ENCODE measurements at places on chromosomes 6 and 20. TPM values are rescaled to one million over a fixed set of nuclear protein-coding genes. Genes with fewer than 3 reads are reported as not detected.

The NKX2-4 gene
- total RNA-seq, result not detected

The MYLK2 gene
- total RNA-seq, result not detected

The CD109 gene
- 7.3 TPM for total RNA-seq

The CLPSL2 gene
- total RNA-seq, result not detected

The GLP1R gene
- total RNA-seq, result 0.52 TPM

The LRRC73 gene
- total RNA-seq, result not detected

The XKR7 gene
- total RNA-seq, result 0.37 TPM

The HLA-DRB5 gene
- total RNA-seq, result 9.7 TPM

The GINS1 gene
- total RNA-seq, result 6.5 TPM

The PPP1R10 gene
- 34.5 TPM for total RNA-seq

The TOX2 gene
- 0.87 TPM for total RNA-seq

The FOXS1 gene
- 0.64 TPM for total RNA-seq

The ARMC12 gene
- 1.4 TPM for total RNA-seq

The RNF144B gene
- total RNA-seq, result 2.2 TPM

The IYD gene
- total RNA-seq, result 10.0 TPM

- peak overlapping the region; percentile 51 for H3K27ac ChIP-seq
- peak; percentile 86 for DNase-seq
- H3K36me3 ChIP-seq, result no peaks in the 10 kb centered on the region
- H3K4me1 ChIP-seq, result peaks cover 14% of the 10 kb centered on the region
- no peaks in the 10 kb centered on the region for H3K27me3 ChIP-seq
Measured at GRCh38 chr20:50460608-50461267, 49.4 kb upstream of the PTPN1 start.

DNA sequence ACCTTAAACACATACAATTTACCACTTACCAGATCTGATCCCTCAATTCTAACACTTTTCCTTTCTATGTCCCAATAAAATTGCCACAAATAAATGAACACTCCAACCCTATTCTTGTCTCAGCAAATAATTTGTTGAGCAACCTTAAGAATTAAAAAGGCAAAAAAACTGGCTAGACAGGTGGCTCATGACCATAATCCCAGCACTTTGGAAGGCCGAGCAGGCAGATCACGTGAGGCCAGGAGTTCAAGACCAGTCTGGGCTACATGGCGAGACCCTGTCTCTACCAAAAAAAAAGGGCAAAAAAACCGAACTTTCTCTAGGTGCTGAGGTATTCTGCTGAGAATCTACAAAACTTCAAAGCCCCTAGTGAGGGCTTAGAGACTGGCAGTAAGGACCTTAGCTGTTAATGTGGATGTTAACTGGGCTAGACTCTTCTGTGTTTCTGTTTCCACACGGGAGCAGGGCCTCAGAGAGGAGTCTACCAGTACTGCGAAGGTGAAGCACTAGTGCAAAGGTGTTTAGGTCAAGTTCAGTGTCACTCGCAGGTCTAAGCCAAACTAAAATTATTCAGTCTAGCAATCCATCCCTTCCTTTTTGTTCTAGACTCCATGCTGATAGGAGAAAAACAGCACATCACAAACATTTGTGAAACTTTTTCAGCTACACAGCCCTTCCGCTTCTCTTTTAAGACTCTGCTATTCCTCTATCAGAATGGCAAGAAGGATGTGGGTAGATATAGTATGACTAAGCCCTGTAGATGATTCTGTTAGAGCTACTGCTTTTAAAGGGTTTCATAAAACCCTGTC lies 2.6 kb downstream of the FASTKD5 start:
- H3K4me3 ChIP-seq, result no peak overlapping the region
- H3K27ac ChIP-seq, result no peak overlapping the region
- peaks cover 22% of the 10 kb centered on the region for H3K4me1 ChIP-seq
- DNase-seq, result no peak
- H3K36me3 ChIP-seq, result no peaks in the 10 kb centered on the region

DNA sequence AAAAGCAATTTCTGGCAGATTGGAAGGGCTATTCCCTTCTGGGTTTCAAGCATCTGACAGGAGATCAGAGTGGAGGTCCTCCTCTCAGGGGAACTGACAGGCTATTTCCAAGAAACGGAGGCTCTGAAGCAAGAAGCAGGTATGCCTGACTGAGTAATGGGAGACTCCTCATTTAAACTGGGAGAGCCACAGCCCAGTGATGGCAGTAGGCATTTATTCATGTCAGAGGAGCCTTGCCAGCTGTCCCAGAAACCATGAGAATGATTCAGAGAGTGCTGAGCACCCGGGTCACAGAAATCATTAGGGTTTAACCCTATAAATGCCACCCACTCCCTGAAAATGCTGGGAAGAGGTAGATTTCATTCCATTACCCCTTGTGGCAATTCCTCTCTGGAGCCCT lies 247.5 kb upstream of the RNF217 start:
- no peak overlapping the region for H3K27ac ChIP-seq
- no peak for DNase-seq
- no peaks in the 10 kb centered on the region for H3K4me1 ChIP-seq

GRCh38 chr6:26594730-26595632 lies 1.8 kb upstream of the ABT1 start:
- H3K36me3 ChIP-seq, result no peaks in the 10 kb centered on the region
- peak overlapping the region; percentile 22 for H3K4me3 ChIP-seq
- H3K4me1 ChIP-seq, result peaks cover 6% of the 10 kb centered on the region
- H3K27ac ChIP-seq, result peak overlapping the region; percentile 22

- peaks cover 16% of the 10 kb centered on the region for H3K4me1 ChIP-seq
- H3K27me3 ChIP-seq, result no peaks in the 10 kb centered on the region
- no peaks in the 10 kb centered on the region for H3K36me3 ChIP-seq
Measured at GRCh38 chr6:107657755-107658461, 166.2 kb downstream of the SCML4 start.

GRCh38 chr6:146902846-146903245 lies 301.4 kb upstream of the STXBP5 start:
- H3K27me3 ChIP-seq, result no peaks in the 10 kb centered on the region
- no peak overlapping the region for H3K4me3 ChIP-seq
- DNase-seq, result no peak
- no peaks in the 10 kb centered on the region for H3K36me3 ChIP-seq

DNA sequence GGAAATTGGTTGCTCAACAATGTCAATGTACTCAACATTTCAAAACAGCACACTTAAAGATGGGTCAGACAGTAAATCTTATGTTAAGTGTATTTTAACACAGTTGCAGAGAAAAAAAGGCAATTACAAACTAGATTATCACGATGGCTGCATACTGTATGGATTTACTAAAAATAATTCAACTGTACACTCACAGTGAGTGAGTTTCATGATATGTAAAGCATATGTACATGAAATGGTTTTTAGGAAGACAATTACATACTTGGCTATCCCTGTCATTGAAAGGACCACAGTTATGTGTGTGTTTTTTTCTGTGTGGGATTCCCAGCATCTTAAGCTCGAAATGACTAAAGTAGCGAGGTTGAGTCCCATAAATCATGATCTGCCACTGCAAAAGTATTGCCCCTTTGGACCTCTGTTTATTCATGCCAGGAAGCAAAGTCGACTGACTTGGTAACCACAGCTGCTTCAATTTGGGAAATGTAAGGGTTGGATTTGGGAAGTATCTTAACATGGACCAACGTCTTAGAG lies 5.5 kb upstream of the SALL4 start:
- H3K27ac ChIP-seq, result no peak overlapping the region
- no peak for DNase-seq
- no peaks in the 10 kb centered on the region for H3K27me3 ChIP-seq
- H3K36me3 ChIP-seq, result no peaks in the 10 kb centered on the region
- no peak overlapping the region for H3K4me3 ChIP-seq

- H3K27ac ChIP-seq, result peak overlapping the region; percentile 98
- H3K4me3 ChIP-seq, result peak overlapping the region; percentile 3
- peaks cover 59% of the 10 kb centered on the region for H3K4me1 ChIP-seq
- H3K36me3 ChIP-seq, result no peaks in the 10 kb centered on the region
- DNase-seq, result no peak
Measured at GRCh38 chr20:31572042-31572700, 32.9 kb upstream of the ID1 start.

GRCh38 chr20:6919792-6920468 lies 152.4 kb downstream of the BMP2 start:
- no peak for DNase-seq
- peaks cover 4% of the 10 kb centered on the region for H3K4me1 ChIP-seq
- no peak overlapping the region for H3K27ac ChIP-seq
- no peaks in the 10 kb centered on the region for H3K36me3 ChIP-seq
- H3K27me3 ChIP-seq, result no peaks in the 10 kb centered on the region

DNA sequence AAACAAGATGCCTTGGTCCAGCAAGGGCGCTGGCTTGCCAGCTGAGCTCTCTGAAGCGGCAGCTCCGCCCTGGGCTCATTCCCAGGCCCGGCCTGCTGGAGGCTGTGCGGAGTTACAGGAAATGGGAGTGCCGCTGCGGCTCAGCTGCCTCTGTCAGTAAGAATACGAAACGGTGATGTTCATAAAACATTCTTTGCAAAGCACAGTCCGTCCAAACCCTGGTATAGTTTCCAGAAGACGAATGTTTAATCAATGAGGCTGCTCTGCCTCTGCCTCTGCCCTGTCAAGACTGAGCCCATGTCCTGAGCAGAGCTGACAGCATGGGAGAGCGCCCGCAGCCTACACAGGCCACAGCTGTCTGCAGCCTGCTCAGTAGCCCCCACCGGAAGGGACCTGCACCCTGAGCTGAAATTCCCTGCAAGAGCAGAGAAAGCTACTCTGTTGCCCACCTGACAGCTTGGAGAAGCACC lies 153.3 kb upstream of the SNX9 start:
- H3K4me1 ChIP-seq, result peaks cover 21% of the 10 kb centered on the region
- peak; percentile 84 for DNase-seq
- H3K36me3 ChIP-seq, result no peaks in the 10 kb centered on the region
- peak overlapping the region; percentile 74 for H3K27ac ChIP-seq

DNA sequence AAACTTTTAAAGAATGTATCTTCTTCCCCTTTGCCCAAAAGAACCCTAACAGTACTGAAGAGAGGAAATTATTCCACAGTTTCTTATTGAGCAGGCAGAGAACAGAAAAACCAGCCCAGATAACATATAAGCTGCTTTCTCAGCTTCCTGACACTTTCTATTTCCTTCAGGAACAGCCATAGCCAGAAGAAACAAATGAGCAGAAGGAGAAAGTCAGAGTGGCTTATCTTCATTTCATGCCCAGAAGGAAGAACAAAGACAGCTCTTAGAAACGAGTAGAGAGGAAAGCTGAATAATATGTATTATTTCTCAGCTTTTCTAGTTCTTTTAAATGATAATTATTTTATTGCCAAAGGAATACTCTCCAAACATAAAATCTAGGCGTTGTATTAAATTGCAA lies 793.7 kb downstream of the GRIK2 start:
- H3K36me3 ChIP-seq, result no peaks in the 10 kb centered on the region
- H3K4me1 ChIP-seq, result no peaks in the 10 kb centered on the region
- H3K27me3 ChIP-seq, result no peaks in the 10 kb centered on the region
- H3K27ac ChIP-seq, result no peak overlapping the region

DNA sequence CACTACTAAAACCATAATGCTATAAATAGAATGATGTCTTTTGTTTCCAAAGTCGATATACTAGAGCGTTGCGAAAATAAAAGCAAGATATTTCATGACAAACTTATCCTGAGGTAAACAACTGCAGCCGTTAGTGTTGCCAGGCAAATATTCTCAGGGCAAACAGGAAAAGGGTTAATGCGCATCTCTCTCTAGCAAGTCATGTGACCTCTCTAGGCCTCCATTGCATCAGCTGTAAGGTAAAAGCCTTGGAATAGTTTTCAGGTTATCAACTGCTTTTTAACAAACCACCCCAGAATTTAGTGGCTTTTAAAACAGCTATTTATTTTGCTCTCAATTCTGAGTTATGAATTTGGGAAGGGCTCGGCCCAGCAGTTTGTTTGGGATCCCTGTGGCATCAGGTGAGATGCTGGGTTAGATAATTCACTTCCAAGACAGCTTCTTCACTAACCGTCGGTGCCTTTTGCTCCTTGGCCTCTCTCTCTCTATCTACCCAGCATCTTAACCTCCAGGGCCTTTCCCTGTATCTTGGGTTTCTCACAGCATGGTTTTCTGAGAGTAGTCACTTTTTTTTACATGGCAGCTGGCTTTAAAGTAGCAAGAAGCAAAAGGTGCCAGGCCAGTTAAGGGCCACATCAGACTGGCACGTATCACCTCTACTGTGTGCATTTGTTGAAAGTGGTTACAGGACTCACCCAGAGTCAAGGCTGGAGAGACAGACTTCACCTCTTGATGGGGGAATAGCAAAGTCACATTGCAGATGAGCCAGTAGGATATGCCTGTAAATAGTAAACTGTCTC lies 39.2 kb upstream of the LTV1 start:
- no peak for DNase-seq
- H3K4me3 ChIP-seq, result no peak overlapping the region
- H3K27me3 ChIP-seq, result no peaks in the 10 kb centered on the region
- peaks cover 3% of the 10 kb centered on the region for H3K4me1 ChIP-seq

DNA sequence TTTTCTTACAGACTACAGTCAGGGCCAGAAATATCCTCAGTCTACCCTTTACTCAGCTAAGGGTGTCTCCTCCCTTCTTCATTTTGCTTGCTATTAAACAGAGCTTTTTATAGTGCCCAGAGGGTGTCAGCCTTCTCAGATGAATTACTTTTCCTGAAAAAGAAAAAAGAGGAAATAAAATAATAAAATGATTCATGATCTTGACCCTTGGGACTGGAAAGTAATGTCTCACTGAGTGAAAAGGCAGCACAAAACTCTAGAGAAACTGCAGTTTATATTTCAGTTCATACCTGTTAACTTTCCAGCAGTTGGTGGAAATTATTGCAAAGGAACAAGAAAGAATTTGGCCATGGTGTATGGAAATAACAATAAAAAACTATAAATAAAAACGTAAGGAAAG lies 170.6 kb downstream of the IBTK start:
- H3K4me1 ChIP-seq, result peaks cover 6% of the 10 kb centered on the region
- H3K27ac ChIP-seq, result no peak overlapping the region
- DNase-seq, result no peak
- no peak overlapping the region for H3K4me3 ChIP-seq
- H3K27me3 ChIP-seq, result no peaks in the 10 kb centered on the region

- DNase-seq, result no peak
- peak overlapping the region; percentile 64 for H3K27ac ChIP-seq
- no peaks in the 10 kb centered on the region for H3K27me3 ChIP-seq
- peaks cover 9% of the 10 kb centered on the region for H3K4me1 ChIP-seq
Measured at GRCh38 chr6:35739645-35740524, 3.1 kb downstream of the ARMC12 start.

- no peaks in the 10 kb centered on the region for H3K4me1 ChIP-seq
- H3K27ac ChIP-seq, result no peak overlapping the region
- H3K4me3 ChIP-seq, result no peak overlapping the region
- no peak for DNase-seq
Measured at GRCh38 chr20:36644706-36645095, 1.3 kb downstream of the SLA2 start.

- H3K4me1 ChIP-seq, result no peaks in the 10 kb centered on the region
- no peak for DNase-seq
- no peaks in the 10 kb centered on the region for H3K27me3 ChIP-seq
- H3K27ac ChIP-seq, result no peak overlapping the region
Measured at GRCh38 chr6:156164701-156165452, 612.3 kb upstream of the ARID1B start.
